ENCODE measurements at places on chromosomes 1 and 21.

- no peak for DNase-seq
Measured at GRCh38 chr1:7478142-7478790, 292.8 kb upstream of the VAMP3 start.

GRCh38 chr1:21290546-21290944 lies 282 bp upstream of the ECE1 start:
- DNase-seq: no peak

GRCh38 chr1:6008084-6008415 lies 15.8 kb upstream of the NPHP4 start:
- no peak for DNase-seq

- DNase-seq: no peak
Measured at GRCh38 chr1:181647314-181648035, 164.2 kb downstream of the CACNA1E start.

GRCh38 chr21:38923429-38923828 lies 117.7 kb downstream of the ETS2 start:
- no peak for DNase-seq

GRCh38 chr21:23607782-23608431 lies 1999.4 kb downstream of the MRPL39 start:
- DNase-seq: no peak

DNA sequence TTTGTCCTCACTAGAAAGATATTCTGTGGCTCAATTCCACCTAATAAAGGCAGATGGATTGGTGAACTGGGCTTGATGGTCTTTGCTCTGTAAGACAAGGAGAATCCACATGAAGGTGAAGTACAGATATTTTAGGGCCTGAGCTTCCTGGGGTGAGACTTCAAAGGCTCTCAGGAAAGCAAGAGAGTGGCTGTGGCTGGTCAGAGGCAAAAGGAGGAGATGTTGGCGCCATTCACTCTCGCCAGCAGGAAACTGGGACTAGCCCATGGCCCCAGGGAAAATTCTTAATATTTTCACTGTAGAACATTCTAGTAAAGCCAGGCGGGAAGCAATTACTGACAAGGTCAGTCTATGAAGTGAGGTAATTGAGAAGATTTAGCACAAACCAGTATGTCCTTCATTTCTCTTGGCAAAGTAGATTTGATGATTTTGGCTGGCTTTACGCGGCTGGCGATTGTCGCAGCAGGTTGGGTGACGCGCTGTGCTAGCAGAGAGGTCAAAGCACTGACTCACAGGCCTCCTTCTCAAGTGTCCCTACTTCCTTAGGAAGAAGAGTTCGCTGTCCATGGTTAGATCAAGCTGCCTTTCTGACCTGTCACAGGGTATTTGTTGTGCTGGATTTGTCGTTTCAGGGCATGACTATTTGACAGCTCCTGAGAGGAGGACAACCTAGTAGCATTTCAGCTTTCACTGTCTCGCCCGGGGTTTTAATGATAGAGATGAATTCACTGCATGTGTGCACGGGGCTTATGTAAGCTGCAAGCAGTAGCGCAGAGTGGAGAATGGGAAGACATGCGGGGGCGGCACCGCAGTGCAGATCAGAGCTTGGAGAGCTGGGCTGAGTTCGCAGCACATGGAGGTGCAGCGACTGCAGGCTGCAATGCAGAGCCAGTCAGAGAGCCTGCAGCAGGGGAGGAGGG lies 32.7 kb downstream of the XCL1 start:
- DNase-seq: peak; percentile 77

- no peak for DNase-seq
Measured at GRCh38 chr1:1197551-1198422, 8.6 kb downstream of the TNFRSF18 start.

DNA sequence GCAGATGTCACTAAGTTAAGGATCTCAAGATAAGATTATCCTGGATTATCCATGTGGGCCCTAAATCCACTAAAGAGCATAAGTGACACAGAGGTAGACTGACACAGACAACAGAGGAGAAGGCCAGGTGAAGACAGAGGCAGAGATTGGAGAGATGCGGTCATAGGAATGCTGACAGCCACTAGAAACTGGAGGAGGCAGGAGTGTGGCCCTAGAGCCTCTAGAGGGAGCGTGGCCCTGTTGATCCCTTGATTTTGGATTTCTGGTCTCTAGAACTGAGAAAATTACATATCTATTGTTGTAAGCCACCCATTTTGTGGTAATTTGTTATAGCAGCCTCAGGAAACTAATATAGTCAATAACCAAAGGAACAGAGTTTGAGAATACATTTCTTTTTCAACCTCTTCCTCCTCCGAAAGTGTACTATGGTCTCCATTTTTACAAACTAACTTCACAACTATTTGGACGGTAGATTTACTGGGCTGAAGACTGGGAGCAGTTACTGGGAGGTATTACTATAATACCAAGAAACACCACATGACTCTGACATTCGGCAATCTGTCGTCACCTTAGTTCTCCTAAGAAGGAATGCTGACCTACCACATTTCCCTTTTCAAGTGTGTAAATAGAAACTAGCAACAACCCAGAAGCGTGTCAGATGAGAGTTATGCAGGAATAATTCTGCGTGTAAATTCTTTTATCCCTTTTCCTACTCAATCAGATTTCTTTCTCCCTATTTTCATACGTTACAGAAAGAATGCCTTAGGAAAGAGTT lies 116.0 kb upstream of the ZNHIT6 start:
- no peak for DNase-seq

DNA sequence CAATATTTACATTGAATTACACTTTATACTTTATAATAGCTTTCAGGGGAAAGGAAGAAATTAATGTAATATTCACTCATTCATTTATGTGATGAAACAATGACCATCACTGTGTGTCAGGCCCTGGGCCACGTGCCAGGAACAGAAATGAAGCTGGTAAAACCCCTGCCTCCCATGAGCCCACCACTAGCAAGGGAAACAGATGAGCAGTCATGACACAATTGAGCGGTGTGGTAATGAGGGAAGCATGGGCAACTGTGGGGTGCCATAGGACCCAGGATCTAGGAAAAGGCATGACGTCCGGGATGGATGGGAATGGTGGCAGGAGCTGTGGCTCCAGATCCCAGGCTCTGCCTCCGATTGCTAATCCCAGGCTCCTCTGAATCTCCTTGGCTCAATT lies 17.0 kb upstream of the SLC5A9 start:
- DNase-seq: no peak

GRCh38 chr1:48026275-48026674 lies 29.1 kb upstream of the TRABD2B start:
- DNase-seq: no peak

DNA sequence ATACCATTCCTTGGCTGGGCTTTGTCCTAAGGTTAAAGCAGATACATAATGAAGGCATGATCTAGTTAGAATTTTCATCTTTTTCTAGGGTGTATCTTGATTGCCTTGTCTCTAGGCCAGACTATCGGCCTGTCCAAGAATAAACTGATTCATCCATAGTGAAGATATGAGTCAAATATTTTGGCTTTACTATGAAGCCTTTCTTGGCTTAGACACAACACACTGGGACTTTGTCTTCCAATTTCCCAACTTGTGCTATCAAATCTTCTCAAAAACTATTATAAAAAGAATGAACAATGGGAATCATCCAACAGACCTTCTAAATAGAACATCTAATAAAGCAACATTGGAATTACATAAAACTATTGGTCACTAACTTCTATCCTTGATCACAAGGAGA lies 64.8 kb downstream of the WARS2 start:
- no peak for DNase-seq

- DNase-seq: no peak
Measured at GRCh38 chr1:172394811-172395210, 25.7 kb upstream of the C1orf105 start.

DNA sequence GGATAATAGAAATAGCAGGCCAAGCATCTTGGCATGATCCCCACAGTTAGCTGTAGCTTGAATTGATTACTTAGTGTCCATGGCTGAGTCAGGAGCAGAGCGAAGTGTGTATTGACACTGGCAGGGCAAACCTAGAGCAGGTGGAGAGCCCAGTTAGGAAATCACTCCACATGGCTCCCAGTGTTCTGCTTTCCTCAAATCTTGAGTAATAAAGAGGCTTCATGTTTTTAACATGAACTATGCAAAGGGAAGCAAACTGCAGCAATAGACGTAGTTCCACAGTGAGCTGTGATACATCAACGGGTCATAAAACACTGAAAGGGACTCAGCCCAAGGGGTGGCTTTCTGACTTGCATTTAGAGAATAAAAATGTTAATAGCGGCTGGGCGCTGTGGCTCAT lies 28.9 kb downstream of the RHEX start:
- DNase-seq: peak; percentile 34

DNA sequence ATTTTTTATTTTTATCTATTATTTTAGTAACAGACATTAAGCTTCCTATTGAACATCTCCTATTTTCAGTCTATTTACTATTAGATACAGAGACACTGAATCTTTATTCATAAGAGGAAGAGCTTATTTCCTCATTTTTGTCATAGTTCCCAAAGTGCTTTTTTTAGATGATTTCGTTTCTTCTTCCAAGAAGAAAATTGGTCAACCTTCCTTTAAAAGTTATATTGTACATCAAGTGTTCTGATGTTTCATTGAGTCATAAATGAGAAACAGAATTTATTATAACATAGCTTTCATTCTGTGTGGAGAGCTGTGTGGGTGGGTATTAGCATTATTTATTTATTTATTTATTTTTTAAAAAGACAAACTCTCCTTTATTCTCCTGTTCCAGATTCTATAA lies 50.6 kb upstream of the BACH1 start:
- no peak for DNase-seq

DNA sequence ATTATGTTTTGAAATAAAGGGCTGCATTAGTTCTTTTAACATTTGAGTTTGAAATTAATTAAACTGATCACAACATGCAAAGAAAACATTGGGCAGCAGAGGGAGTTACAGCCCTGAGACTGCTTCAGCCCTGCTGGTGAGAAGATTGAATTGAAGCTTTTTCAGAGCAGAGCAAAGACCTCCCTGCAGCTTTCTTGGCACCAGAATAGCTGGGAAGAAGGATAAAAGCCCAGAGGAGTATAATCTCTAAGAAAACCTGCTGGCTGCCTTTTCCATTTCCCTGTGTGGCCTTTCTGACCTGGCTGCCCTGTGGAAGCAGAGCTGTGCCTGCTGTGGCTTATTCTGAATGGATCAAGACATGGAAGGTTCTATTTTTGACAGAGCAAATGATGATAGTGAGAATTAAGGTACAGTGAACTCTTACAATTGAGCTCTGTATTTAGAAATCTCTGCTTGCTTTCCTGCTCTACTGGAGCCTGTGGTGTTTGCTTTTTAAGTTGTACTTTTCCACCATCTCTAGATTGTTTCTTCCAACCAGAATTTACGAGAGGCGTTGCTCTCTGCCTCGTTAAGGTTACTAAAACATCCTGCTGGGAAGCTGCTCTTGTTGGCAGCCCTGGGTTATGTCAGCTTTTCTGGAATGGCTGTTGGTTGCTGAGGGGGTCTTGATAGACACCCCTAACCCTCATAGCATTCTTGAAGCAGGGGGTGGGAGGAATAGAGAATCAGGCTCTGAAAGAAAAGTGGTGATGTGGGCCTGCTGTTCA lies 9.9 kb downstream of the SNRPE start:
- DNase-seq: peak; percentile 23

DNA sequence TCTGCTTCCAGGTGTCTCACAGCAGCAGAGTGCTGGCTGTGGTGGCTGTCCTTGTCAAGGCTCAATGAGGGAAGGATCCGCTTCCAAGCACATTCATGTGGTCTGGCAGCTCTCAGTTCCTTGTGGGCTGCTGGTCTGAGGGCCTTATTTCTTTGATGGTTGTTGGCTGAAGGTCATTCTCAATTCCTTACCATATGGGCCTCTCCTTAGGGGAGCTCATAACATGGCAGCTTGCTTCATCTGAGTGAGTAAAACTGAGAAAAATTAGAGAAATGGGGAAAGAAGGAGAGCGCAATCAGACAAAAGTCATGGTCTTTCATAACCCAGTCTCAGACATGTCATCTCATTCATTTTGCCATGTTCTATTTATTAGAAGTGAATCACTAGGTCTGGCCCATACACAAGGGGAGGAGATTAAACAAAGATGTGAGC lies 81.7 kb upstream of the TSPAN2 start:
- peak; percentile 20 for DNase-seq

DNA sequence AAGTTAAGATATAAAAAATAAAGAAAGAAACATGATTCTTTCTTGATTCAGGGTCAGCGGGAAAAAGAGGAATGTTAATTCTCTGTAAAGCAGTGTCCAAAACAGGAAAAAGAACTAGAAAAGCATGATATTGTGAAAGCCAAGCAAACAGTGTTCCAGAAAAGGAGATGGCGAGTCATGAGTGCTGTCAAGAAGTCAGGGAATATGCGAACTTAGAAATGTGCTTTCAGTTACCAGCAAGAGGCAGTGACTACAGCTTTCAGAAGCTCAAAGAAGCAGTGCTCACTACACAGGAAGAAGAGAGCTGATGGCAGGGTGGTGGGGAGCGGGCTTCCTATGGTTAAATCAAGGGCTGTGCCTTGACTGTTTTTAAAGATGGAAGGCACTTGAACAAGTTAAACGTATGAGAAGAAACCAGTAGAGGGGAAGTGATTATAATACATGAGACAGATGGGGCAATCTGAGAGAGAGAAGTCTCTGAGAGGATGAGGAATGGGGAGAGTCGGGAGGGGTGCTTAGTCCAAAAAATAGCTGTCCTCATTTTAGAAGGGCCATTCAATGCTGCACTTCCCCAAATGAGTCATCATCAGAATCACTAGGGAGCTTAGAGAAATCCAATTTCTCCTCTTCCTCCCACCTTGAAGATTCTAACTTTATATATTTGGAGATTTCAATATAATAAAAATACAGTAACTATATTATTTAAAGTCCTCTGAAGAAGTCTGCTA lies 90.4 kb downstream of the KCNK1 start:
- DNase-seq: no peak

DNA sequence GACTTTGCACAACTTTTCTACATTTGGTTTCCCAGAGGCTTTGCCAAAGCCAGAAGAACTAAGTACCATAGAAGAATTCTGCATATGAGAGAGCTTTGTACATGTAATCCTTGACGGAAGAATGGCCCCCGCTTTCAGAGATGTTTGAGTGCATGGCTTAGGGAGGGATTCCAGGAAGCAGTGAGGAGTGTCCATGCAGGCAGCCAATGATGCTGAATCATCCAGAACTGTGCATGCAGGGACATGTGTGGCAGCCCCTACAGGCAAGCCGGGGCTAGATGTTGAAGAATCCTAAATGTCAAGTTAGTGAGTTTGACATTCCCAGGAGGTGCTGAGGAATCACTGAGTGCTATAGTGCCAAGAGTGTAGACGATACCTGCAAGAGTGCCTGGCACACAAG lies 9.9 kb upstream of the HAO2 start:
- no peak for DNase-seq

DNA sequence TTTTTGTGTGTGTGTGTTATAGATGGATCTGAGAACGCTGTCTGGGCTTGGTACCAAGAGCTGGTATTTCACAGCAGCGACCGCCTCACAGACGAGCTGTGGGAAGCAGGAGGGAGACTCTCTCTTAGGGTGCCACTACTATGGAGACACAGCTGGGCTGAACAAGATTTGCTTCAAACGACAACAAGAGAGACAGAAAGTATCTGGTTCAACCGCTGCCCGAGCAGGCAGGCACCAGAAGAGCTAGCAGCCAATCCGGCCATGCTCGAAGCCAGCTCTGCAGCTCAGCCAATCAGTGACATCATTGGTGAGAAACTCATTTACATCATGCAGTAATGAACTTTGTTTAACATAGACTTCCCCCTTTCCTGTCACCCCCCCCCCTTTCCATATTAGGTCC lies 341.3 kb downstream of the USP25 start:
- peak; percentile 62 for DNase-seq
